ENCODE measurements at places on chromosomes 2 and 18.

DNA sequence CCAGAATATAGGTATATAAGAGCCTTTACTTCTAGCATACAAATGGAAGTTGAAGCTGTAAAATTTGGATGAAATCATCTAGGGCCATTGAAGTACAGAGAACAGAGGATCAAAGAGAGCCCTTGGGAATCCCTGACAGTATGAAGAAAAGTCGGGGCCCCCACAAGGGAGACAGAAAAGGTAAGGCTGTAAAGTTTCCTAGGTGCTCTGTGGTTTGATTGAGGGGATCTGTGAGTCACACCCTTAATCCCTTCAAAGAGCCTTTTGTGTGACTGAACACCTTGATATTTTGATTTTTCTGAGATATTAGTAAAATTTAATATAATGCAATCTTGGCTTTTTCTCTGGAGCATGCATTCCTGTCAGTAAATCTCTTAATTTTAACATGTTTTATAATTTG, 961.7 kb upstream of the TMEFF2 start:
- no peak for DNase-seq

GRCh38 chr2:46020416-46020815, 276.8 kb upstream of the EPAS1 start:
- no peak for DNase-seq

- DNase-seq, result no peak
Measured at GRCh38 chr2:55013936-55014335, 36.3 kb downstream of the RTN4 start.

GRCh38 chr2:45851111-45851510, 199.6 kb downstream of the PRKCE start:
- DNase-seq, result no peak

DNA sequence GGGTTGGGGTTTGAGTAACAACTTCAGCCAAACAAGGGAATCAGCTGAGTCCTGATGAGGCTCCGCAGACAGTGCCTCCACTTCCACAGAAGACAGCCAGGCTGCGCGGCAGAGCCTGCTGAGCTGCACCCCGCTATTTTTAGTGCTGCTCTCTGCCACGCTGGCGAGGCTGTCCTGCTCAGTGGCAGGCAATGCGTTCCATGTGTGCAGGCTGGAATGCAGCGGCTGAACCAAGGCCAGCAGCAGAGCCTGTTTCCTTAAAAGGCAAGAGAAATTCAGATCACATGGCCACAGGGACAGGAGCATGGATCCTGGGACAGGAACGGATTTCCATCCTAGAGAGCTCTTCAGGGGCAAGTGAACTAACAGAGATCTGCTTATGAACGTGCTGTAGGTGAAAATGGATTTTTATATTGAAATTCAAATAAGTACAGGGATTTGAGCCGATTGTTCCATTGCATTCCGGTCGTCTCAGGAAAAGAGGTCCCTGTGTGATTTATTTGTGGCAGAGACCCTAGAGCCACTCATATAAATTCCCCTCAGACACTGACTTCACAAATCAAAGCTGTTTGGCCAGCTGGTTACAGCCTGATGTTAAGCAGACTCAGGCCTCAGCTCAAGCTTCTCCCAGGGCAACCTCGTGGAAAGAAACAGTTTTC, 98.7 kb downstream of the COL6A3 start:
- peak; percentile 94 for DNase-seq

DNA sequence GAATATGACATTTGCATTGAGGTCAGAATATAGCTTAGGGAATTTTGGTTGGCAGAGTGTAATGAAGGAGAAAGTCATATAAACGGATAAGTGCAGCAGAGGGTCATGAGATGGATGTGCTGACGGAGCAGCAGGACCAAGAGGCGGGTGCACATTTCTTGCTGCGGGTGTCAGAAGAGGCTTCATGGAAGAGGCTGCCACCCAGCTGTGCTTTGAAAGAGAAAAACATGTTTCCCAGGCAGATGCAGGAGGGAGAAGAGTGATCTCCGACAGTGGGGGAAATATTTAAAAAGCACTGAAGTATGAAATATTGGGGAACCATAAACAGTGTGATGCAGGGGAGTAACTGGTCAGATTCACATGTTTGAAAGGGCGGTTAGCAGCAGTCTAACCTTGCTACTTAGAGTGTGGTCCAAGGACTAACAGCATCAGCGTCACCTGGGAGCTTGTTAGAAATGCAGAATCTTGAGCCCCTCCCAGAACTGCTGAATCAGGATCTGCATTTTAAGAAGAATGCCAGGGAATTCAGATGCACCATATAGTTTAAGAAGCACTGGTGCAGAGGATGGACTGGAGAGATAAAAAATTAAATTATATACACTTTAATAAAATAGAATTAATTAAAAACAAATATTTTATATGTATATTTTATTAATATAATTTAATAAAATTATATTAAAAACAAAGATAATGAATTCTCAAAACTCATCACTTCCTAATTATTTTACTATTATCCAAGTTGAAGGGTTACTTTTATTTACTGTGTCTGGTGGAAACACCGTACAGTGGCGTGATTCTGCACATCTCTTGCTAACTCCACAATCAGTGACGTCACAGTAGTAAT, 36.1 kb upstream of the SCYGR1 start:
- DNase-seq, result no peak

DNA sequence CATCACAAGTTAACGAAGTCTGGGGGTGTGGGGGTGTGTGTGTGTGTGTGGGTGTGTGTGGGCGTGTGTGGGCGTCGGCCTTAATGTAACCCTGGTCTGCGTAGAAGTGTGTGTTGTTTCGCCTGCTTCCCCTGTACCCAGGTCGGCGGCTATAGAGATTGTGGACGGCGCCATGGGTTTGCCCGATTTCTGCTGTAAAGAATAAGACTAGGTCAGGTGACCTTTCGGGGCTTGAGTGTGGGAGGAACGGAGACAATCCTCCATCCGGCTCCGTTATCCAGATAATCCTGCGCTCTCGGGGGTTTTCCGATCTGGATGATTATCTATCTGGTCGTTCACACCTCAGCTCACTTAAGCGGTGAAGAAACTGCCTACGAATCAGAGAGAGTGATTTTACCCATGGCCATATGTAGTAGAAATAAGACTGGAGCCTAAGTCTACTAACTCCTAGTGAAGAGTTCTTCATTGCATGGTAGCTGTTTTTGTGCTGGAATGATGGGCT, 543 bp downstream of the HADHB start:
- peak; percentile 51 for DNase-seq

DNA sequence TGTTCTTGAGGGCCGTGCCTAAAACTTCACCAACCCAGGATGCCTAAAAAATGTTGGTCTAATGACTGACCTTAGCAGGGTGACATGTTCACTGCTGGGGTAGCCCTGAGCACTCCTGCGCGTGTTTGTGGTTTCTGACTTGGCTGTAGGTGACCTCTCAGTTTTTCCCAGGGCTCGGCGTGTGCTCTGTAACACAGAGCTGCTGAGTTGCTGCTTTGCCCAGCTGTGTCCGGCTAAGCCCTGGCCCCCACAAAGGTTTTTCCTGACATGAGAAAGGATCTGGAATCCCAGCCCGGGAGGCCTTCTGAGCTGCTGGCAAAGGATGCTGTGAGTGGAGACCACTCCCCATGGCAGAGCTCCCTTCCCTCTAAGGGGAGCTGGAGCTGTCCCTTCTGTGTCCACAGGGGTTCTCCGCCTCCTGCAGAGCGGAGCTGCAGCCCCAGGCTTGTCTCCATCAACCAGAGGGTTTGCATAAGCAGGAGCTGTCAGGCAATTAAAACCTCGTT, 52.7 kb downstream of the CRIM1 start:
- peak; percentile 50 for DNase-seq

- DNase-seq, result peak; percentile 60
Measured at GRCh38 chr2:118123561-118124232, 35.4 kb downstream of the INSIG2 start.

DNA sequence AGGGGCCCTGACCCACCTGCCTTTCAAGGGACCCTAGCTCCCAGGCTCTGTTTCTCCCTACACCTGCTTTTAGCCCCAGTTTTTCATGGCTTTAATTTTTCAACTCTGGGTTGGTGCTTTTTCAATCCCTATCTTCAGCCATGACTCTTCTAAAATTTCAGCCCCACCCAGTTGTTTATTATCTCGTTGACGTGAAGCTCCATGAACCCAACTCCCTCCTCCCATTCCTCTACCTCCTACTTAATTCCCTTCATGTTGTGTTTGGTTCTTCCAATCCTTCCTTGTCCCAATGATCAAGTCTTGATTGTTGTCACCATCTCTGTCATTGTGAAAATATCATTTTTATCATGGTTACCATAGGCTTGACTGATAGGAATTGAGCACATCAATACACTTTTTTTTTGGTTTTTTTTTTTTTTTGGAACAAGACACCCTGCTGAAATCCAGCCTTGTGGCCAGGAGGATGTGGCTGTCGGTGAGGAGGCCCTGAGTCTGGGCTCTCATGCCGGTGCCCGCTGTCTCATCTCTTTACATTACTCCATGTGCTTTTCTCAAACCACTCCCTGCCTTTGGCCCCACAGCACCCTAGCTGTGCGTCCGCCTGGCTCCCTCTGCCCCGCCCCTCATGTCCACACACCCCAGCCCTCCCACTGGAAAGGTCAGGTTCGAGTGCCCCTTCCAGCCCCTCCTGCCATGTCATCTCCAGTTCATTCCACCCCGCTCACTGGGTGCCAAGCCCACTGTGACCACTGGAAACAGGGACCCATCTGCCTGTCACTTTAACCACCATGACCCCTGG, 39.3 kb downstream of the NAPG start:
- DNase-seq, result no peak

GRCh38 chr2:129922571-129923264, 56.7 kb upstream of the RAB6C start:
- no peak for DNase-seq

DNA sequence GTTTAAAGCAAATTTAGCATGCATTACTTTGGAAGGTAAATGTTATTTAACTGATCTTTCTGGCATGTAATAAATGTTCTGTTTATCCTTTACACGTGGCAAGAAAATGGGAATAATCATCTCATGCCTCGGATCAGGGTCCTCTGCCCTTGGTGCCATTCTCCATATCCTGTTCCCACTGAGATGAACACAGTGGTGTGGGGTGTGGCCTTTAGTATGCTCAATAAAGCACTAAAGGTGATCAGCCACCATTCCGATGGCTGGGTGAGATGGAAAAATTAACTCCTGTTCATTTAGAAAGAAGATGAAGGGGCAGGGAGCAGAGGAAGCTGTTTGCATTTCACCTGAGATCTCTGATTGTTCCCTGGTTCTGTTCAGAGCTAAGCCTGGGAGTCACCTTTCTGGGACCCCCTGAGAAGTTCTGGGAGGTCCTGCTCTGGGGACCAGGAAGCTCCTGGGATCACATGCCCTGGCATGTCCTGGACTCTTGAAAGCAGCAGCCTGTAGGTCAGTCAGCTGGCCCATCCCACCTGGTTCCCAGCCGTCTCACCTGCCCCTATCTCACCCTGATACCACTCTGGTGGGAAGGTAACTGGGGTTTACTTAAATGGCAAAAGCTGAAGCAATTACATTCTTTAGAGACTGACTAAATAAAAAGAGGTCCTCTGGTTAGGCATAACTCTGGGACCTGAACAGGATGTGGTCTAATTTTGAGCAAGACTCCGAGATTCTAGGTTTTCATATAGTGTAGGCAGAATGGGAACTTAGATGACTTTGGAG, 288.9 kb upstream of the EPAS1 start:
- DNase-seq, result no peak

DNA sequence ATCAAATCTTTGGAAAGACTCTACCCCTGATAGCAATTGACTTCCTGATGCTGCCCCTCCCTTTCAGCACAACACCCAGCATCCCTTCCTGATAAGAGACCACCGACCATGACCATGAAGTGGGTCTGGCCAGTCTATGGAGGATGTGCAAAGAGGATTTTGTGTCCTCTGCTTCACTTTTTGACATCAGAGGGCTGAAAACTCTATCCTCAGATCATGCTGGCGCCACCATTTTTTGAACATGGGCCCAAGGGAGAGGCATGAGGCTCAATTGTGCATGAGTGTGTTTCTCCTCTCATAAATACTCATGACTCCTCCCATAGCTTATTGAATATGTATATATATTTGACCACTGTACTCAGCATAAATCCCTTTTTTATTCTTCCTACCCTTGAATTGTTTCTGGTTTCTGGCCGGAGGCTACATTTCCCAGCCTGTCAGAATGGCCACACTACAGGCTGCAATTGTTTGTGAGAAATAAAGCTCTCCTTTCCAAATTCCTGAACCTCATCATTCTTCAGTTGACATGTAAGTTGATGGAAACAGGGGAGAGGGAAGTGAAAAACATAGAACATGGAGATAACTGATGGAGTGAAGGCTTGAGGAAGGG, 314.1 kb downstream of the MYCN start:
- no peak for DNase-seq

DNA sequence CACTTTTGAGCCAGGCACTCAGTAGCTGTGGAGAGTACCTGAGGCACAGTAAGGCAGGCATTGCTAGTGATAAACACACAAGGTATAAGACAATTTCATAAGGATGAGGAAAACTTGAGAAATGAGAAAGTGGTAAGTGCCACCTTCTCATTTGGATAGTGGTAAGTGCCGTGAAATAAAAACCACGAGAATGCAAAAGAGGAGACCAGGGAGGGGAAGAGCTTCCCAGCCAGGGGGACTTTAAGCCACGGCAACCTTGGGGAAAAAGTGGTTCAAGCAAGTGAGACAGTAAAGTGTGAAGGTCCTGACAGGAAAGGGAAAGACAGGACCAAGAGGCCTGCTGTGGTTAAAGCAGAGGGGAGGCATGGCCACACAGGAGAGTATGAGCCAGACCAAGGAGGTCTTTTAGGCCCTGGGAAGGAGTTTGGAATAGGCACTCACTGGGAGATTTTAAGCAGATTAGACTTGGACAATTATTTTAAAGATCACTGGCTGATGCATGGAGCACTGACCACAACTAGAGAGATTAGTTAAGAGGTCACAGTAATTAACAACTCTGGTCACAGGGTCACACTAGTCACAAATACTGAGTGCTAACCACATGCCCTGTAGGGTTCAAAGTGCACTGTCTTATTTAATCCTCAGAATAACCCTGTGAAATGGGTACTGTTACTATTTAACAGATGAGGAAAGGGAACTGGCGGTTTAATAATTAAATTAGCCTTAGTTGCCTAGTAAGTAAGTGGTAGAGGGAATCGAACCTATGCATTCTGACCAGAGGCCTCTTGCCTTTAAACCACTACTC, 50.1 kb downstream of the THOC1 start:
- no peak for DNase-seq

DNA sequence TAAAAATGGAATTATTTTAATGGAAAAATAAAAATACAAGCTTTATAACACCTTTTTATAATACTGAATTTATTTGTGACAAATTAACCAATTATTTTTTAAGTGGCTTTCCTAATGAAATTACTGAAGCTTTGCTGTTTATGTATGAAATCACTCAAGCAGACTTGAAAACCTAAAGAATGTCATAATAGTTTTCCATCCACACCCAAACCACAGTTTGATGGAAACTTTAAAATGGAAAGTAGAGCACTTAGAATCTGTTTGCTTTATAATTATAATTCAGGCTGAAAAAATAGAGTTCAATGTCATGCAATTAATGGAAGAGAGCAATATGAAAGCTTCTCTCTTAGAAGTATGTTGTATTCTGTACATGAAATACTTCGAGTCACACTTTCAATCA, 31.6 kb upstream of the WDR75 start:
- DNase-seq, result no peak

DNA sequence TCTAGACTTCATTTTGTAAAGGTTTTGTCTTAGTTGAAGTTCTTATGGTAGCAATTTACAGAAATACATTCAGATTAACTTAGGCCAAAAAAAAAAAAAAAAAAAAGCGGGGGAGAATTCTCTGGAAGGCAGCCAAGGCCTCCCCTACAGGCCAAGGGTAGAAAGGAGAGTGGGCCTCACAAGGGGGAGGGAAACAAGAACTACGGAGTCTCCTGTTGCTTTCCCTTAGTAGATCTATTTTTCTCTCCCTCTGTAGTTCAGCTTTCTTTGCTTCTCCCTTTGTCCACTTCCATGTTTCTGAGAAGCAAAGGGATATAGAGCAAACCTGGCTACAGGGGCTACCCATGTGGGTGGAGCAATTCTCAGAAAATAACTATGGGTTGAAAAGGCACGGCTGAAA, 2.4 kb upstream of the STK11IP start:
- DNase-seq, result no peak
